Stimulated activated CD8-positive, alpha-beta memory T cell treated with anti-CD3 and anti-CD28 coated beads, Interleukin-2, amount 100 ng/mL, for 1 hour (primary cell): ENCODE measurements at places on chromosomes 3 and 15.

GRCh38 chr3:175489406-175489805 is 630.3 kb downstream of the NAALADL2 start:
- DNase-seq = no peak

DNA sequence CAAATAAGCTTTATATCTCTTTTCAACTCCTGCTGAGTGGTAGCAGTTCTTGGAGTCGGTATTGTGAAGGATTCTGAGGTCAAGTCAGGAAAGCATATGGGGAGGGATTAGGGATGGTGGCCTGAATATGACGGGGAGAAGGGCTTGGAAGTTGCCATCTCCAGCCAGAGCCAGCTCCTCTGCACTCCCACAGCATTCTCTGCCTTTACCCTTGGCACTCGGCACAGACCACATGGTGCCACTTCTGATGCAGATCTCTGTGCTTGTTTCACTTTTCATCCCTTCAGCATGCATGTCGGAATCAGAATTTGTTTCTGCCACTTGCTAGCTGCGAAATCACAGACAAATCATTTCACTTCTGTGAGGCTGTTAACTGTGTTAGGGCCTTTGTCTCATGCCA is 52.5 kb downstream of the RAB11A start:
- DNase-seq = no peak

- no peak for DNase-seq
Observed at GRCh38 chr3:195913382-195913781, 5.0 kb upstream of the TNK2 start.

GRCh38 chr15:60574801-60575631 is 96.1 kb upstream of the ICE2 start:
- no peak for DNase-seq

- no peak for DNase-seq
Observed at GRCh38 chr3:178500631-178501030, 35.6 kb upstream of the KCNMB2 start.

DNA sequence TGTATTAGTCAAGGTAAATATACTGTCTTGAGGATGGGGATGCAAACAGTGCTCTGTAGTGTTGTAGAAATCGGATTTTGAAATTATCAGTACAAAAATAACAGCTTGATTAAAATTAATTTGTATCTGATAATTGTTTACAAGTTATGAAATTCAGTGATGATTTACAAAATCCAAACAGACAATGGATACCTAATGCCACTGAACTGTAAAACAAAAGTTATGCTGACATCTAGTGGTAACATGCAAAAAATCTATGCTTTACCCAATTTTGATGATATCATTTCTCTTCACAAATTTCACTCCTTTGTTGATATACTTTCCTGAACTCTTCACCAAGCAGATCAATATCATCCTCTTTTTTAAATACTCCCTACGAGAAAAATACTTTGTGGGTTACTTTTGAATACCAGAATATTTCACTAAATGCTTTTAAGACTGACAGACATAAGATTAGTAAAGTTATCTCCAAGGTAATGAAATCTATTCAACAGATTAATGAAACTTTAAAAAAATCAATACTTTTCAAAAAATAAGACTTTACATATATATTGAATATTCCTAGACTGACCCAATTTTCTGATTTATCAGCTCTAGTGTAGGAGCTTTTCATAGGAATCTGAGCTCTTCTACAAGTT is 36.0 kb downstream of the MNS1 start:
- no peak for DNase-seq

DNA sequence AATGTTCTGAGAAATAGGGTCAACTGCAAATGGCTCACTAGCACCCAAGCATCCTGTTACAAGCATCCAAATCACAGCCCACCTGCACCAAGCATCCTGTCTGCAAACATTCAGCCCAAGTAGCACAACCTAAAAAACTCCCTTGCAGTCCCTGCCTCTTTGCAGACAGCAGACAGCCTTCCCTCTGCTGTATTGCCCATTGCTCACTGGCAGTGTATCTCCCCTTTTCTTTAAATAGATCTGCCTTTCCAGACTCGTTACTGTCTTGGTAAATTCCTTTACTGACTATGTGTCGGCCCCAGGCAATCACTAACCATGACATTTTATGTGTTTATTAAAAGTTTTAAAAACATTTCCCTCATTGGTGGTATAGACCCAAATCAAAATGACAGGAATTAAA is 155.4 kb downstream of the ADAMTSL3 start:
- DNase-seq = no peak

DNA sequence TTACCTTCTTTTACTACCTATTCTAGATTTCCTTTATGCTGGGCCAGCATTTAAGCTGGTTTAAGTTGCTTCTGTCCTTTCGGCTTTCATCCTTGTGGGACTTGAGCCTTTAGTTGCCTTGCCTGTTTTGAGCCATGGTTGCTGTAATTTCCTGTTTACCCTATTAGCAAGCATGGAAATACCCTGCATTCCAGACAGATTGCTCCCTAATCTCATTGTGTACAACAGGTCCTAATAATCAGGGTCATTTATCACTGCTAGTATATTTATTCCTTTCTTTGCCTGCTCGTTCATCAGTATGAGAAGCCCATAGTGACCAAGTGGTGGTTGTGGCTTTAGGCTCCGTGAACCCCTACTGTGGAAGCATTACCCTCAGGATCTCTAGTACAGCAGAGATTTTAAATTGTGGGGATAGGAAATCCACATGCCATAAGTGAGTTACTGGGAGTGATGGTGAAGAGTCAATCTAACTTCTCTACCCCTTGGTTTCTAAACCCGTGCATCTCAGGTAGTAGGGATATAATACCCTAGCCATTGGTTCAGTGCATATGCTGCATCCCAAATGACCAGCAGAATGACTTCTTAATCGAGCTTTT is 31.9 kb downstream of the NCK1 start:
- DNase-seq = no peak

DNA sequence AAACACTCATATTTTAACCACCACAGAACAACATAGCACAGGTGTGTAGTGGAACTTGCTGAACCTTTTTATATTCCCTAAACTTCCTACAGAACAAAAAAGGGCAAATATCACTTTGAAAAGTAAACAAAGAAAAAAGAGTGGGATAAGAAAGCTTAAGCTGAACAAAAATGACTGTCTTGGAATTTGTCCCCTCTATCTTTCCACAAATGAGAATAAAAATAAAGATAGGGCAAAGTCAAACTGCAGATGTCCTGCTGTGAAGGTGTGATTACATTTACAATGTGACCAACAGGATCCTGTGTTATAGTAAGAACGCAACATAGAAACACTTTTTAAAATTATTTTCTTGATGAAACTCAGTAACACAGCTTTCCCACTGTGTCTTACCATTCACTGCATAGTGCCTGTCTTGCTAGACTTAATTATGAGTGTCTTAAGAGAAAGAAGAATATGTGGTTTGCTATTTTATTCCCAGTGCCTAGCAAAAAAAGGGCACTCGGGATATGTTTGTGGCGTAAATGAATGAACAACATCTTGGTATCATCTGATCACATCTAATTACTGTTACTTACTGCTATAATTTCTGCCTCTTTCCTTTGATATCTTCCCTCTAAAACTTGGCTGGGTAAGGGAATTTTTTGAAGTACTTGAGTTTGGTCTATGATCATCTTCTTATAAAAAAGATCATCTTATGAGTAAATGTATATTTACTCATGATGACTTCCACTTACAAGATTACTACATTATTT is 67.5 kb downstream of the DENND4A start:
- no peak for DNase-seq

- DNase-seq = no peak
Observed at GRCh38 chr3:3316521-3316920, 137.0 kb upstream of the CRBN start.

DNA sequence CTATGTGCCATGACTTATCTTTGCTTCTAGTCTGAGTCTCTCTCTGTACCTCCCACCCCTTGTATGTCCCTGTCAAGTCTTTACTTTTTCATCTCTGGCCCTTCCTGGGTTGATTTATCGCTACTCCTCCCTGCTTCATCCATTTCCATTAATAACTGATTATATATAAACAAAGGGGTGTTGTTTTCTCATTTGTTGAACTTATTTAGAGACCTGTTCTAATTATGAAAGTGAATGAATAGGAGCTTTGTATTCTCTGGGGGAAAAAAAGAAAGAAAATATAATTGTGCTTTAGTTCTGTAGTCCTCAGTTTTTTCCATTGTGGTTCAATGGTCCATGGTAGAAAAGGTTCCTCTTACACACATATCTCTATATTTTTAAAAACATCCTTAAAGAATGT is 328.9 kb upstream of the PPP2R3A start:
- DNase-seq = no peak

- no peak for DNase-seq
Observed at GRCh38 chr3:172309741-172310427, 138.4 kb downstream of the GHSR start.

- DNase-seq = no peak
Observed at GRCh38 chr3:143806038-143806437, 42.2 kb downstream of the SLC9A9 start.

DNA sequence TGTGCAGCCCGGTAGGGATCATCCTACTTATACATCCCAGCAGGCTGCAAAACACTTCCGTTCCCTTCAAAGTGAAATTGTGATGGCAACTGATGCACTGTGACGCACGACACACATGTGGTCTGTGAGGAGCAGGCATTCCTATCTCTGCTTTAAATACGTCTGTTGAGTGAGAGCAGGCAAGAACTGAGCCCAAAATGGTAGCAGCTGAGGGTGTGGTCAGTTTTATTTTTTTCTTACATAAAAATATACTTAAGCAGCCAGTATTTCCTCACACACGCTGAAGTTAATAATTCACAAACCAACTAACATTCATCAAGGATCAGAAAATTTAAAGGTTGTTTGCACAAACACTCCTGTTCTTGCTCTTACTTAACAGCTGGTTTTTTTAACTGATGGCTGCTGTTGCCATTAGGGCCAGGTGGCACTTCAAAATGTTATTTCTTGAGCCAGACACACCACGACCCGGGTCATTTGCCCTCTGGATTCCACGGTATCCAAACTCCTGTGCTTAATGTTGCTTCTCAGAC is 23.9 kb downstream of the LRIG1 start:
- no peak for DNase-seq

DNA sequence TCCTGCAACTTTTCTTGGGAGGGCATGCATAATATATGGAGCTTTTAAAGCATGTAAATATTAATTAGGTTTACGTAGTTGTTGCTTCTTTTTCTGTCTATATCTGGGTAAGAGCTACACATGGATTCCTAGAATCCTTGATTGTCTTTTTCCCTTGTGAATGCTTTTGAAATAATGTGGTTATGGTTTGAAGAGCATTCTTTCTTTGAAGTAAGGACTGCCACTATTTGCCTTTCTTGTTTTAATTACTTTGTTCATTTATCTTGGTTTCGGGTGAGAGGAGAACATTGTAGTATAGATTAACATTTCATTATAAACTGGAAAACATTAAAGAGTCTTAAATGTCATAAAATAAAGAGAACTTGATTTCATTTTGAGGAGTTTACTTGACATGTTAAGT is 674.0 kb downstream of the ZBBX start:
- DNase-seq = no peak

DNA sequence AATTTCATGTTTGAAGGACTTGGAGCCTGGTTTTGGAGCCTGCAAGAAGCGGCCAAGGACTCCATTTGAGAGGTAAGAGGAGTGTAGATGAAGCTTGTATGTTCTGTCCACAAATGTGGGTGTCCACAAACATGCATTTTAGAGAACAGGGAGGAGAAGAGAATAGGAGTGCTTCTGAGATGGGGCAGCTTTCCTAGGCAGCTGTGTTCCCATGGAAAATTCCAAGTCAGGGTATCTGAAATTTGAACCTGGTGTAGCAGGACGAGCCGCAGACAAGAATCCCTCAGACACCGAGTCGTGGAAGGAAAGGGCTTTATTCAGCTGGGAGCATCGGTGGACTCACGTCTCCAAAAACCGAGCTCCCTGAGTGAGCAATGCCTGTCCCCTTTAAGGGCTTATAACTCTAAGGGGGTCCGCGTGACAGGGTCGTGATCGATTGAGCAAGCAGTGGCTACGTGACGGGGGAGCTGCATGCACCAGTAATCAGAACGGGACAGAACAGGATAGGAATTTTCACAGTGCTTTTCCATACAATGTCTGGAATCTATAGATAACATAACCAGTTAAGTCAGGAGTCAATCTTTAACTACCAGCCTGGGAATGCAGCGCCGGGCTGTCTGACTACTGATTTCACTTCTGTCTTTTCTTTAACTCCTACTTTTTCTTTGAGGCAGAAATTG is 71.4 kb upstream of the WDR72 start:
- no peak for DNase-seq

- DNase-seq = no peak
Observed at GRCh38 chr3:127825756-127826155, 3.4 kb upstream of the MGLL start.

GRCh38 chr3:186589856-186590579 is 19.5 kb downstream of the DNAJB11 start:
- no peak for DNase-seq

- no peak for DNase-seq
Observed at GRCh38 chr3:151182349-151183079, 20.5 kb downstream of the GPR171 start.

DNA sequence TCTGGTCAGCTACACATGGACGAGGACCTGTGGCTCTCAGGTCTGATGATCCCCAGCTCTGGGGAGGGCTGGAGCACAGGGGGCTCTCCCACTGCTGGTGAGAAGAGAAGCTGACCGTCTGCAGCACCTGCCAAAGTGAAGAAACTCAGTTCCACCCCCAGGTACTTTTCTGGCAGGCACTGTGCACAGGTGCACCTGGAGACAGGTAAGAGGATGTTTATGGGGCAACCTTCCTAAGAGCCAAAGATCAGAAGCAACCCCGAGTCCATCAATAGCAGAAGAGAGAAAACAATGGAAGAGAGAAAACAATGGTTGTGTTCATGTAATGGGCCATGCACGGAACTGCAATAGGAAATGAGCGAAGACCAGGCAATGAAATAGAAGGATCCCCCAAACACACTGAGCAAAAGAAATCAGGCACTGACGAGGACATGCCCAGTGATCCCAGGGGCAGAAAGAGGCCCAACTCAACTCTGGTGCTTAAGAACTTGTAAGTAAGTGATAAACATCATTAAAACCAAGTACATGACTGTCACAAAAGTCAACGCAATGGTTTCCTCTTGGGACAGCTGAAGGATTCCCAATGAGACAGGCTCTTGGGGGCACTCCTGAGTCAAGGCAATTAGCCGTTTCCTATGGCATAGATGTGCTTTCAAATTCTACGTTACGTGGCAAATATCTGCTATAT is 95.0 kb upstream of the ALDH1A3 start:
- no peak for DNase-seq
